ENCODE measurements at places on chromosomes 12 and 14. TPM values are rescaled to one million over a fixed set of nuclear protein-coding genes. Genes with fewer than 3 reads are reported as not detected.

ITGB7 gene
- total RNA-seq: not detected

CEBPE gene
- not detected for total RNA-seq

DNA sequence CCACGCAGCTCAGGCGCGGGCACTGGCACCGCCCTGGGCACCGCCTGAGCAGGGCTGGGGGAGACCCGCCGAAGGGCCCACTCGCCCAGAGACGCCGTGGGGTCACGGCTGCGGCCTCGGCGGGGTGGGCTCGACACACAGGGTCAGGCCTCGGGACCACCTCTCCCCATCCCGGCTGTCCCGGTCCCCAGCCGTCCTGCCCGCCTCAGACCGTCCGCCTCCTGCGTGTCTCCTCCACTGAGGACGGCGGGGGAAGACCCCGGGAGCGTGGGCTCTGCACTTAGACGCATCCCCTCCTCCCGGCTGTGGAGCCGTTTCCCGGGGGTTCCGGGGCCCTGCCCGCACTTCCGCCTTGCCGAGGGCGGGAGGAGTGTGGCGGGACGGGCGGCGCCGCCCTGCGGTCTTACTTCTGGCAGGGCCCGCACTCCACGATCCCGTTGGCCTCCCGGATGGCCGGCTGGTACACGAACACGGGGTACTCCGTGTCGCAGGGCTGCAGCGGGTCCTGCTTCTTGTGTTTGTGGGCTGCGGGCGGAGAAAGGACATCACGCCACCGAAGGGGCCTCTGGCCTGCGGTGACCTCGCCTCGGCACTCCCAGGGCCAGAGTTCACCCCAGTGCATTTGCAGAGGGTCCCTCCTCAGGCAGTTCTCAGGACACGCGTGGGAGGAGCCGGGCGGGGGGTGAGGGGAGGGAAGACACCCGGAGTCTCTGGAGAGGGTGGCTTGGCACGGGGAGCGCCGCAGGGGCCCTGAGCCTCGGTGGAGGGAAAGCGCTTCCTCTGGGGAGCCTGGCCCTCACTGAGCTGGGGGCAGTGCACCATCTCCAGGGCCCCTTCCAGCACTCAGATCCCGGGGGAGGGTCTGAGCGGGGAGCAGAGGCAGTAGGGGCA, 23.1 kb upstream of the LRTM2 start:
- no peak for DNase-seq

GALNT16 gene
- total RNA-seq: 18.5 TPM

DNA sequence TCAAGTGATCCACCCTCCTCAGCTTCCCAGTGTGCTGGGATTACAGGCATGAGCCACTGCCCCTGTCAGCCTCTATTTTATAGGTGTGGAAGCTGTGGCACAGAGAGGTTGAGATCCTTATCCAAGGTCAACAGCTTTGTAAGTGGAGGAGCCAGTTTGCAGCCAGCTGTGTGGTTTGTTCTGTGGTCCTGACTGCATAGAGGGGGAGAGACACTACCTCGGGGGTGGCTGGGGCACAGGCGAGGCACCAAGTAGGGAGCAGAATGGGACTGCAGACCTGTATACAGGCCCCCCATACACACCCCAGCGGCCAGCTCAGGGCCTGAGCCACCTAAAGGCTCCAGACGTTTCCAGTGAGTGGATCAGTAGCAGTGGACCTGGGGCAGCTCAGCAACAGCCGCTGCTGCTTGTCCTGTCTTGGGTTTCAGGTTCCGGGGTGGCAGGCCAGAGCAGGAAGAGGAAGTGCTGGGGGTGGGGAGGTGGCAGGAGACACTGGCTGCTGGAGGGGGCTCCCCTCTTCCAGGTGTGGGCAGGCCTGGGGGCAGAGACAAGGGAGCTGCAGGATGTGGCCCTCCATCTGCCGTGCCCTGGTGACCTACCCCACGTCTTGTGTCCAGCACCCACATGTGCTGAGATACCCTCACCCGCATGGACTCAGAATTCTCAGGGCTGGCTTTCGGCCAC, 11.0 kb downstream of the ORAI1 start:
- no peak for DNase-seq
